ENCODE measurements at places on chromosomes 7 and 10.

DNA sequence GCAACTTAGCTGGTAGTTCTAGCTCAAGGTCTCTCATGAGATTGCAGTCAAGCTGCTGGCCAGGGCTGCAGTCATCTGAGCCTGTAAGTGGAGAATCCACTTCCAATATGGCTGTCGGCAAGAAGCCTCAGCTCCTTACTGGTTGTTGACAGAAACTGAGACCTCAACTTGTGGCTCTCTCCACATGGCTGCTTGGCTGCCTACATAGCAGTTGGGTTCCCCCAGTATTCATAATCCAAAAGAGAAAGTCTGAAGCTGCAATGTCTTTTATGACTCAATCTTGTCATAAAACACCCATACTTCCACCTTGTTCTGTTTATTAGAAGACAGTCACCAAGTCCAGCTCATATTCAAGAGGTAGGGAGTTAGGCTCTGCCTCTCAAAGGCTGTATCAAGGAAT lies 334.9 kb upstream of the KMT2E start:
- DNase-seq, result no peak

GRCh38 chr7:128044064-128044463 lies 12.8 kb upstream of the LRRC4 start:
- DNase-seq, result peak; percentile 73

GRCh38 chr7:93148144-93148543 lies at the start of gene SAMD9L:
TSS of gene SAMD9L (minus strand) at chr7:93148385. CDS start at chr7:93135971, 12,414 bp downstream.
- DNase-seq, result peak; percentile 69

- no peak for DNase-seq
Measured at GRCh38 chr7:101084865-101085161, 468 bp upstream of the TRIM56 start.

GRCh38 chr10:2921956-2922680 lies 145.2 kb upstream of the PFKP start:
- DNase-seq, result no peak

- peak; percentile 2 for DNase-seq
Measured at GRCh38 chr10:94677691-94678090, 5.8 kb upstream of the CYP2C18 start.

DNA sequence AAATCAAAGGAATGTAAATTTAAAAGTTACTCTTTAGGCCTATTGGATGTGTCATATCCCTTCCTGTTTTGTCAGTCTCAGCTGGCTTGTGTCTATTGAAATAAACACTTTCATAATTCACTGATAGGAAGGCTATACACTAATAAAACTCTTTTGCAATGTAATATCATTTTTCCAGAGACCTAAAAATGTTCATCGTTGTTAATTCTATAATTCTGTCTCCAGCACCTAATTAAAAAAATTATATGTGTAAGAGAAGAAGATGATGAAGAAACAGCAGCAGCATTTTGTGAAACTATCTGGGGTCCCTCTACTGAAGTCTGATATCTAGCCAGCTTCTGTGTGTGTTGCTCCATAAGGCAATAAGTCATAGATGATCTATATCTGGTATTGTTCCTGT lies 602.7 kb downstream of the ETV1 start:
- DNase-seq, result no peak

GRCh38 chr10:74432841-74433594 lies 282.0 kb downstream of the ADK start:
- DNase-seq, result peak; percentile 40

- peak; percentile 91 for DNase-seq
Measured at GRCh38 chr10:80599424-80599847, 61.7 kb downstream of the SH2D4B start.

DNA sequence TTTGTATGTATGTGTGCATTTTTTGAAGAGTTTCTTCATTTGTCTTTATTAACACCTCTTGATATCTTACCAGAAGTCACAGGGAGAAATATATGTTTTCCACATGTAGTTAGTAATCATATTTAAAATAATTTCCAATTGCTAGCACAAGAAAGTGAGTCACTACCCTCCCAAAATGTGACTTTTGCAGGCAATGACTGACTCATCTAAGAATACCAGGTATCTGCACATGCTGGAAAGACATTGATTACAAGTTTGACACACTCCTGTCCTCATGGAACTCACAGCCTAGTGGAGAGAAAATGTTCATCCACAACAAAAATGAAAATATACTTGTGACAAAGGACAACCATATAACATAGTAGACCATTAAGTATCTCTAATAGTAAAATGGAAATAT lies 82.9 kb downstream of the SEMA3D start:
- no peak for DNase-seq

- peak; percentile 40 for DNase-seq
Measured at GRCh38 chr7:99624484-99624883, 7.7 kb downstream of the ZSCAN25 start.

DNA sequence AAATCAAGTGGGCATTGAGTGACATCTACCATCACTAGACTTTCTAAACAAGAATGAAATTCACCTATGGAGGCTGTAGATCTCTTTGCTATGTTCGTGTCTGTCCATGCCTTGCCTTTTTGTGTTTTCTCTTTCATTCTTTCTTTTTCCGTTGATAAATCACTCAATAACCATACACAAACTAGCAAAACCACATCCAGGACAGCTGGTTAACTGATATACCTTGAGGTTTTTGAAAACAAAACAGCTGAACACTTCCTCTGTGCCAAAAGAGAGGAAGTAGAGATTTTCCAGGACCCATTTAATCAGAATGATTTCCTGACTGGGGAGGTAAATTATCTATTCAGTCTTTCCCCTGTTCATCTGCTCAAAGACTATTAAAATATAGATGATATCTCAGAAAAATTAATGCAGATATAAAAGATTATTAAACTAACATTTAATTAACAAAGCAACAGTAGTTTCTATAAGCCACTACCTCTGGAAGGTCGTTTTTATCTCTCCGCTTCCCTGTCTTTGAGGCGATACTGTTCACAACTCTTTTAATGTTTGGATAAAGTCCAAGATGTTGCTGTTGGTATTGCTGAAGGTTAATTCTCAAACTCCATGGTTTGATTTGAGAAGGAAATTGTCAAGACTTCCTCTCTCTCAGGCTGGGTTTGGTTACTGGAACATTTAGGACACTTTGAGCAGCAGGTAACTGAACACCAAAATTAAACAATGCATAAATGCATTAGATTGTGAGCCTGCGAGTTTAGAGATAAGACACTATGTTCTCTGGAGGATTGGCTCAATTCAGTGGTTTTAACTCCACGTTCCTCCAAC lies 24.4 kb upstream of the C10orf67 start:
- peak; percentile 25 for DNase-seq

- no peak for DNase-seq
Measured at GRCh38 chr7:80206763-80207162, 72.1 kb downstream of the GNAI1 start.

GRCh38 chr7:142487124-142487523 lies 229.3 kb upstream of the PRSS58 start:
- no peak for DNase-seq

DNA sequence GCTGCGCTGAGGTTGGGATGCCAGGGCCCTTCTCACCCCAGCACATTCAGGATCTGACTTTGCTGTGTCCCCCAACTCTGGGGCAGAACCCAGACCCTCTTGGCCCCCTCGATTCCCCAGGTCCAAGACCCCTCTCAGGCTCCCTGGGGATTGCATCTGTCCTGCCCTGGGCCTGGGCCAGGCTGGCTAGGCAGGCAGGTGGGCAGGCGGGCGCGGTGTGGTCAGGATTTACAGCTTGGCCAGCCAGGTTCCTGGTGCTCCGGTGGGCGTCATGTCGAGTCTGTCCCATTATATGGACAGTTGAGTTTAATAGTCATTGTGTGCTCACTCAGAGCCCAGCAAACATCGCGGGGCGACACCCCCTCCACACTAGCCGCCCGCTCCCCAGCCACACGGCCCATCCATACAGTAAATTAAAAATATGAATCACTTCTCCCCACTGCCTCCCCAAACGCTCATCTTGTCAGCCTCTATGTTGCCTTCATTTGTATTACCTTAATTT lies 23.5 kb downstream of the POLL start:
- DNase-seq, result no peak

- no peak for DNase-seq
Measured at GRCh38 chr10:124547647-124548168, 86.1 kb downstream of the LHPP start.

DNA sequence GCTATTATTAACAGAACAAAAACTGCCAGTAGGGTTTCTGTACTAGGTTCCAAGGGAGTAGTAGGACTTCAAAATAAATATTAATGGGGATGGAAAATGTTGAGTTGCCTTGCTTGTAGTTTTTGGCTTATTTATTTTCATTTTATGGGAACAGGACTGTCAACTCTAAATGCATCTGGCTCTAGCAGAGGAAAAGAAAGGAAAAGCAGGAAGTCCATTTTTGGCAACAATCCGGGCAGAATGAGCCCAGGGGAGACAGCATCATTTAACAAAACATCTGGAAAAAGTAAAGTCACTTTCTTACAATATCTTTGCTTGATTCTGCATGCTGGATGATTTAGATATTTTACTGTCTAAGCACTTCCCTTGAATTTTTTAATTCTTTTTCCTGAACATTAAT lies 69.4 kb downstream of the NOC3L start:
- no peak for DNase-seq

- DNase-seq, result no peak
Measured at GRCh38 chr7:55413442-55413841, 48.3 kb downstream of the LANCL2 start.

DNA sequence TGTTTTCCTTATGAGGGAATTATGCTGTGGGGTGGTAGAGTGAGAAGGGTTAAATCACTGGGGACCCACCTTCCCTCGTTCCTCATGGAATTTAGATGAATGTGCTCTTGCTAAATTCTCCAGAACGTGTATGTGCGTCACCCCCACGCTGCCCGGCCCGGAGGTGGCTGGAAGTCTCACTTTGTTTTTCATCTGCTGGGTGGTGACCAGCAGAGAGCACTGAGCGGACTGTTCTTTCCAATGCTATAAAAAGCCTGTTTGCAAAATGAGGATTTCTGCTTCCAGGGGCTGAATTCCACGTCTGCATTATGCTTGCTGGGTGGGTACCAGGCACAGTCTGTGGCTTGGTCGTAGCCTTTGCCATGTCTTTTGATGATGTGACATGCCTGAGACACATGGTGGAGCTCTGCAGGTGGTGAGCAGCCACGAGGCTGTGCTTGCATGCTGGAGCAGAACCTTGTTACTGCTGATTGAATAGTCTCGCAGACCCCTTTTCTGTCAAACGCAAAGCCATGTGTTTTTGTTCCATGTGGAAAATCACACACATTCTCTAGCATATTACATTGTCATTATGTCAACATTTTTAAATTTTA lies 31.9 kb upstream of the INSYN2A start:
- peak; percentile 3 for DNase-seq

GRCh38 chr7:25619963-25620799 lies 391.9 kb upstream of the NPVF start:
- DNase-seq, result peak; percentile 89

DNA sequence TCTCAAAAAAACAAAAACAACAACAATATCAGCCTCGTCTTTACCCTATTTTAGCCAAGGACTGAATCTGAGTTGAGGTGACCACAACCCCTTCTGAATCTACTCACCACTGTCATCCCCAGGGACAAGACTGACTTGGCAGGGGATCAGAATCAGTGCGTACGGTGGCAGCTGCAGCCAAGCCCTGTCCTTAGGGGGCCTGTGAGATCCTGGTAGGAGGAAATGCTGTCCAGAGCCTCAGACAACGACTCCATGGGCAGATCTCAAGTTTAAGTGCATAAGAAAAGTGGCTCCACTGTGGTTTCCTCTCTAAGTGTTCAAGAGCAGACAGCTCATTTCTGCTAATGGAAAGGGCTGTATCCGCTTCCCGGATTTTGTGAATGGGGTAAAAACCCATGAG lies 22.4 kb upstream of the CYTH3 start:
- no peak for DNase-seq

- DNase-seq, result no peak
Measured at GRCh38 chr10:122310311-122311050, 39.4 kb downstream of the BTBD16 start.

GRCh38 chr7:129218514-129219062 lies 6.2 kb upstream of the AHCYL2 start:
- peak; percentile 90 for DNase-seq

DNA sequence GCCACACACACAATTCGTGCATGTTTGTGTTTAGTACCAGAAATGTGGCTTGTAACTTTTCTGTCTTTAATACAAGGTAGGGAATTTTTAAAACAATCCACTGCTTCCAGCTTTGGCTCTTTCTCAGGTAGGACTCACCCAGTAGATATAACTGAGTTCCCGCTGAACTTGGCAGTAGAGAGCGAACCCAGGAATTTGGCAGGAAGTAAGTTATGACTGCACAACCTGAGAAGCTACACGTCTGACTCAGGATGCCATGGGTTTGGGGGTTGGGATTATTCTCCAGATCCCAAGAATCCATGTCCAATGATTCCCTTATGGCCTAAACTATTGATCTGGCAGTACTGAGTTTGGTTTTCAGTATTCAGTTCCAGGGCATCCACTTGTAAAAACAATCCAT lies 499.7 kb downstream of the CALN1 start:
- DNase-seq, result no peak

- no peak for DNase-seq
Measured at GRCh38 chr10:99945263-99945662, 64.5 kb downstream of the DNMBP start.

DNA sequence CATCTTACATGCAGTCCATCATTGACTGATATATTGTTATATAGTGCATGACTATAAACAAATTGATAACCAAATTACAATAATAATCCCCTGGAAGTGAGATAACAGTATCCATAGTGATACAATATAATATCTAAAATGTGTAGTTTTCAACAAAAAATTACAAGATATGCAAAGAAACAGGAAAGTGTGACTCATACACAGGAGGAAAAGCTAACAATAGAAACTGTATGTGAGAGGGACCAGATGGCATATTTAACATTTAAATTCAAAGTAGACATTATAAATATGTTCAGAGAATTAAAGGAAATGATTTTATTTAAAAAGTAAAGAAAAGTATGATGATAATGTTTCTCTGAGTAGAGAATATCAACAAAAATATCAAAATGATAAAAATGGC lies 8.0 kb downstream of the OR9A2 start:
- no peak for DNase-seq

DNA sequence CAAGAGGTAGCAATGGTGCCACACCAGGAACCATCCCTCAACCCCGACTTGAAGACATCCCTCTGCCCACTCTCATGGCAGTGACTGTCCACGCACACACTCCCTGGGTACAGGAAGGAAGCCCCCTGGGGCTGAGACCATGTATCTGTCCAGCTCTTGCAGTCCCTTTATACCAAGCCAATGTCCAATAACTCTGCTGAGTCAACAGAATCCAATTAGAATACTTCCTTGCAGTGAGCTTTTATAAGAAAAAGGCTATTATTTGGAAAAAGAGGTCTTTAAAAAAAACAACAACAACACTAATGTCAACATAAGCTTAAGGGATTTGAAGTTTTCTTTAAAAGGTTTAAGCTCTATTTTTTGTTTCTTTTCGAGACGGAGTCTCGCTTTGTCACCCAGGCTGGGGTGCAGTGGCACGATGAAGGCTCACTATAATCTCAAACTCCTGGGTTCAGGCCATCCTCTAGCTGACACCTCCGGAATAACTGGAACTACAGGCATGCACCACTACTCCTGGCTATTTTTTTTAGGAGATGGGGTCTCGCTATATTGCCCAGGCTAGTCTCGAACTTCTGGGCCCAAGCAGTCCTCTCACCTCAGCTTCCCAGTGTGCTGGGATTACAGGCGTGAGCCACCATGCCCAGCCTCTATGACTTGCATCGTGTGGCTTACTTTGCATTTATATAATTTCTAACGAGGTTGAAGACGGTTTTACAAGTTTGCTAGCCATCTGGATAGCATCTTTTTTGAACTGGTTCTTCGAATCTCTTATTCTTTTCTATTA lies 7.5 kb downstream of the BNIP3 start:
- DNase-seq, result no peak

Data from hematopoietic multipotent progenitor cell treated with erythropoietin and hydrocortisone succinate and interleukin-3 and kit ligand, for 4 days (in vitro differentiated cells).